NCI-H1105 treated with DMSO at 0.1 percent for 48 hours (cell line): ENCODE measurements at places on chromosomes 4 and X.

DNA sequence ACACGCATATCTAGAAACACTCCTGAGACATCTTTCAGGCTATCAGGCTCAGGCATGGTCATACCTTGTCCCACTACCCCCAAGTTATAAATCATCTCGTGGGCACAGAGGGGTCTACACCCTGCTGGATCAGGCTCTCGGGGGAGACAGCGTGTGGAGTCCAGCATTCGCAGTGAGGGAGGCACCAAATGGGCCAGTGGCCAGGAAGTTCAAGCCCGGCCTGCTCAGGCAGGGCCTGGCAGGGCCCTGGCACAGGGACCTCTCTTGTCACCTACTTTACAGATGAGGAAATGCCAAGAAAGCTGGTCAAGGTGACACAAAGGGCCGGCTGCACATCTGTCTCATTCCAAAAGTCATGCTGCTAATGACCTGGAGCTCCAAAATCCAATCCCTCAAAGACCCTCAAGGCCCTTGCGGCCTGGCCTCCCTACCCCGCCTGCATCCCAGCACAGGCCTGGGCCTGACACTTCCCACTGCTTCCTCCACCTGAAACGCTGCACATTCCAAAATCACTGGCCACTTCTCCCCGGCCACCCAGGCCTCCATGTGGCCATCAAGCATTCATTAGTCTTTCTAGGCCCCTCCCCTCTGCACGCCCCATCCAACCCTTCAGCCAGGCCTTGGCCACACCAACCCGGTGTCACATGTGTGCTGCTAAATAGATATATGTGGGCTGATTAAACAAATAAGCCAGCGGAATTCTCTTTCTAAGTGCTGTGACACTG, 35.6 kb downstream of the ACOX3 start:
- no peak for DNase-seq

DNA sequence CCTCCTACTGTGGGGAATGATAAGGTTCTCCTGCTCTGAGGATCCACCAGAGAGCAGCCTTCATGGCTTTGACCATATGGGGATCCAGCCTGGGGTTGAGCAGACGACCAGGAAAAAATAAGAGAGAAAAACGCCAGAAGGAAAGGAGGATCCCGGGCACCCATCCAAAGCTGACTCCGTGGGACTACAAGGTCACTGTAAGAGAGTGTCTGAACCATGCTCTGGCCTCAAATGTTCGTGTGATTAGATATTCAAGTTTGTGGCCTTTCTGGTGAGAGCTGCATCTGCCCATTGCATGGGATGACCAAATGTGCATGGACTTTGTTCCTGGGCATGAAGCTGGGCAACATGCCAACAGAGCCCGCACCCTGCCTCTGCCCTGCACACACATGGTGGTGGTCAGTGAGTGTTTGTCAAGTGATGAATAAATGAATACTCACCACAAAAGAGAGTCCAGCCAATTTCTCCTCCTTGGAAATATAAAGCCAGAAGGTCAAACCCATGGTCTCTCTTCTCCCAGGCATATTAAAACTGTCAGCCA, 346.0 kb upstream of the GATB start:
- DNase-seq: no peak

GRCh38 chr4:52588771-52589591, 70.1 kb downstream of the USP46 start:
- DNase-seq: no peak

GRCh38 chr4:35942092-35942491, 302.2 kb downstream of the ARAP2 start:
- no peak for DNase-seq

- DNase-seq: no peak
Observed at GRCh38 chr4:156413239-156414135, 459.8 kb upstream of the CTSO start.

DNA sequence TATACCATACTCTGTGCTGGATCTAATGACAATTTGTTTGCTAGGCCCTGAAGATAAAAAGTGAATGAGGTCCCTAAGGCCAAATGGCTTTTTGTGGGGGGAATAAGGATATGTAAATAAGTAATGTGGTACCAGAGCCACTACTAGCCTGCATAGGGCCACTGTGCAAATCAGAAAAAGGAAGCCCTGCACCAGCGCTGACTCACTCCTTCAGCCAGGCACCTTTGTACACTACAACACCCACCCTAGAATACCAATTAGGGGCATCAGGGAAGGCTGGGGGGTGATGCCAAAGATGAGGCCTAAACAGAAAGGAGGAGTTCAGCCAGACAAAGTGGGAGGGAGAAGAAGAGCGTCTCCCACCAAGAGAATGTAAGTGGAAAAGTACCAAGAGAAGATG, 122.2 kb downstream of the CAMK2D start:
- DNase-seq: no peak

- DNase-seq: no peak
Observed at GRCh38 chrX:28585767-28586166, 1.5 kb upstream of the IL1RAPL1 start.

GRCh38 chr4:113699772-113700171, 61.8 kb downstream of the CAMK2D start:
- no peak for DNase-seq
